ENCODE measurements at places on chromosomes 4 and X.
A peak's percentile ranks its signal among the peaks of the same experiment; 100 is the strongest.

DNA sequence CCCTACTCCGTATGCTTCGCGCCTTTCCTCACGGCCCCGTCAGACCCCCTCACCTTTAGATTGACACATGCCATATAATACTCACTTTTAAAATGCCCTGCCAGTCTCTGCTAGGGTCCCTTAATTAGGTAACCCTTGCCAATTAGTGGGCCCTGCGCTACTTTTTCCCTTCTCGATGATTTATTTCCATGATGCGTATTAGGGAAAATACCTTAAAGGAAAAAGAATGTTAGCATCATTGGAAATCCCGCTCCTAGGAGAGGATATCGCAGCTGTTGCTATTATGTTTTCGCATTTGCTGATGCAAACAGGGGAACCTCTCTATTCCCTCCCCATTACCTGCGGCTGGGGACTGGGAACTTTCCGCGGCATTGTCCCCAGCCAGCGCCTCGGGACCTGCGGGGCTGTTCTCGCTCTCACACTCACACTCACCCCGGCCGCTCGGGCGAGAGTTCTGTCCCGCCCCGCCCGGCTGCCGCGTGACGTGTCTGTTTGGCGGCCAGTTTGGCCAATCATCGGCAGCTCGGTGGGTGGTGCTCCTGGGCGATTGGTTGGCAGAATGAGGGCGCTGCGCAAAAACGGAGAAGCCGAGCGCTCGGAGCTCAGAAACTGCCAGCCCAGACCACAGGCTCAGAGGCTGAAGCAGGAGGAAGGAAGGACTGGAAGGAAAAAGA, at the start of gene PCDH10:
TSS of gene PCDH10 (plus strand) at position 605 of the 674 bp plus-strand sequence. CDS start 847 bp downstream, outside the sequence.
- DNase-seq, result peak; percentile 93

DNA sequence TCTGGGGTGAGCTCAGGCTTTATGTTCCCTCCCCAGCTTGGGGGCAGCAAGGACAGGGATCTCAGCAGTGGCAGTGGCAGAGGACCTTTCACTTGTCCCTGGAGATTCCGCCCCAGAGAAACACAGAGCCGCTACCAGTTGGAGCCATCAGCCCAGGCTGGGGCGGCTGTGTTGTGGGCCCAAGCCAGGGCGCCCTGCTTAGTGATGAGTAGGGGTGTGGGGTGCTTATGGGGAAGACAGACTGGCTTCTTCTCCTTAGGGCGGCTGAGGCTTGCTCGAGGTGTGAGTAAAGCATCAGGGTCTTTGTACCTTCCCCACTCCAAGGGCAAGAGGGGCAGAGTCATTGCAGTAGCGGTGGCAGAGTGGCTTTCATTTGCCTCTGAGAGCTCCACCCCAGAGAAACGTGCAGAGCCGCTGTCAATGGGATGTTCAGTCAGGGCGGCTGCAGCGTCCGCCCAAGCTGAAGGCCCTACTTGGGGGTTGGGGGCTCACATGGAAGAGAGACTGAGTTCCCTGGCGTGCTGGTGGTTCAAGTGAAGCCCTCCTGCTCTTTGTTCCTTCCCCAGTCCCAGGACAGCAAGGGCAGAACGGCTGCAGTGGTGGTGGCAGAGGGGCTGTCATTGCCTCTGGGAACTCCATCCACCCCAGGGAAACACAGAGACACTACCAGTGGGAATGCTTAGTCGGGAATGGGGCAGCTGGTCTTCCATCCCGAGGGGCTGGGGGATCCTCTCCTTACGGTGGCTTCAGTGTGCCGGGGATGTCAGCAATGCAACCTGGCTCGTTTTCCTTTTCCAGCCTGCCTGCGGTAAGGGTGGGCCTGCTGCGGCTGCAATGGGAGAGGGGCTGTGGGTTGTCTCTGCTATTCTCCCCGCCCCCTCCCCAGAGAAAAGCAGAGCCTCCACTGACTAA, 2142.5 kb upstream of the TENM3 start:
- no peak for DNase-seq

DNA sequence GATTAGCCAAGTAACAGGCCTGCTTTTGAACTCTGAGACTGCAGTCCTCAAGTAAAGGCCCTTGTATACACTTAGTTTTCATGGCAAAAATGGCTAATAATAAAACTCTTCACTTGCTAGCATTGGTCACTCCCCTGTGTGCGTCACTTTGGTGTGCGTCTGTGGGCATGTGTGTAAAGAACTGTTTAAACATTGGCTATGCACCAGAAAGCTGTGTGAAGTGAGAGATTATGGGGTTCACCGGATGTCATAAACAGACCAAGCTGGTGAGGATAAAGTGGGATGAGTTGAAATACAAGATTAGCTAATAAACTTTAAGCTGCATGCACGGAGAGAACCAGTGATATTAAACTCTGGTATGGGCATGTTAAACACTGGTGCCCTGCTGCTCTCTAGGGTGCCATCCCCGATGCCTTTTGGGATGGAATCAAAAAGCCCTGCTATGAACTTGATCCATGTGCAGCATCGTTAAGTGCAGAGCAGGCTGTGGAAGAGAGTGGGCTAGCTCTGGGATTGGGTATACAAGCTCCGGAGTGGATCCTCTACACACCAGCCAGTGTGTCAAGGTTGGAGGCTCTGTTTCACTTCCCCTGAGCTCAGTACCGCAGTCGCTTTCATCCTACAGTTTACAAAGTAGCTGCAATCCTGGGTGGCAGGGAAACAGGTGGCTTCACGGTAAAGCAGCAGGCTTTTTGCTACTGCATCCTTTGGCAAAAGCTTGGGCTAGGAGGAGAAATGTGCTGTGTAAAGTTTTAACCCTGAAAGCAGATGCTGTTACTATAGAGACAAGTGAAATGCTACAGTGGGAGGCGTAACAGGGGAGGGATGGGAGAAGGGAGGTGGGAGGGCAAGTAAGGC, 108.3 kb upstream of the SLC4A4 start:
- peak; percentile 81 for DNase-seq

- DNase-seq, result no peak
These were observed 231.5 kb upstream of the DIAPH2 start for GRCh38 chrX:96453139-96453538.

DNA sequence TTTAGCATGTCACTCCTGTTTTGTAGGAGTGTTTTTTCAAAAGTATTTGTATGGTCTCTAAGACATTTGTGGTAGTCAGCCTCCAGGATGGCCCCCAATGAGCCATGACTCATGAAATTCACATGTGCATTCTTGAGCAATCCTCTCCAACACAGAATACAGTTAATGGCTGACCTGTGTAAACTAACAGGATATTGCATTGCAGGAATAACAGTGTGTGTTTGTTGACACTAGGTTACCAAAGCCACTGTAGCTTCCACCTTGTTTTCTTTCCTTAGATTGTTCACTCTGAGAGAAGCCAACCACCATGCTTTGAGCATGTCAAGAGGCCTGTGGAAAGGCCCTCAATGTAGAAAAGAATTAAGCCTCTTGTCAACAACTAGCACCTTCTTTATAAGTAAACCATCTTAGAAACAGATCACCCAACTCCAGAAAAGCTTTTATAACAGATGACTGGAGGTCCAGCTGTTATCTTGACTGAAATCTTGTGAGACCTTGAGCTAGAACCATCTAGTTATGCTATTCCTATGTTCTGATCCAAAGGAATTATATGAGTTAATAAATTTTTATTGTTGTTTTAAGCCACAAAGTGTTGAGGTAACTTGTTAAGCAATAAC, 28.5 kb downstream of the TBCK start:
- no peak for DNase-seq

- DNase-seq, result peak; percentile 40
These were observed 51.5 kb upstream of the SLC4A4 start for GRCh38 chr4:71287305-71287704.

- no peak for DNase-seq
These were observed 15.2 kb downstream of the ADRA2C start for GRCh38 chr4:3781193-3781886.

GRCh38 chrX:114841051-114841450, 176.4 kb downstream of the IL13RA2 start:
- no peak for DNase-seq

DNA sequence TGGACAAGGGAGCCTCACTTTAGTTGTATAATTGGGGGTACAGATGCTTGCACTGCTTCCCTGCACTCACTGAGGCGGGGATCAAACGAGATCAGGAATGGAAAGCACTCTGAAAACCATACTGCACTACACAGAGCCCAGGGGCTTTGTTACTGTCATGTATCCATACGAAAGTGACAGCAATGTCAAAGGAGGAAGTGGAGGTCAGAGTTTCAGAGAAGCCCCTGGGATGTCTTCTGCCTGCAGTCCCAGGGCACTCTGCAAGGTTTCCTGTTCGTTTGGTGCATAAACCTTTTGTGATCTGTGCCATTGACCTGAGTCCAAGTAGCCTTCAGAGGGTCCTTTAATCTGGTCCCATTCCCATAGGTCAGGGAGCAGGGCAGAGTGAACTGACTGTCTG, 31.2 kb downstream of the RNF175 start:
- DNase-seq, result no peak

DNA sequence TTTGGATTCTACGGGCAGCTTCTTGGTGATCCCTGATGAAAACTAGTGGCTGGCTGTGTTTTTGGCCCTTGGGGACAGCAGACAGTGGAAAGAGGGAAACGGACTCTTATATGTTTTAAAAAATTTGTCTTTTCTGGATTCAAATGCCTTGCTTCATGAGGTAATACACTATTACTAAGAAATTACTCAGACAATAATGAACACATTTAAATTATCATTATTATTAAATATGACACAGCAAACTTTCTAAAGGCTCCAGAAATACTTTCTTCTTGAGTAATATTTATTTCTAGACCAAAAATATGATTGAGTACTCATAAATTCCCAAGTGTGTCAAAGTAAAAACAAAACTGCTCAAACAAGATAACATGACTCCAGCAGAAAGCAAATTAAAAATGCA, 520.7 kb upstream of the AADAT start:
- no peak for DNase-seq

DNA sequence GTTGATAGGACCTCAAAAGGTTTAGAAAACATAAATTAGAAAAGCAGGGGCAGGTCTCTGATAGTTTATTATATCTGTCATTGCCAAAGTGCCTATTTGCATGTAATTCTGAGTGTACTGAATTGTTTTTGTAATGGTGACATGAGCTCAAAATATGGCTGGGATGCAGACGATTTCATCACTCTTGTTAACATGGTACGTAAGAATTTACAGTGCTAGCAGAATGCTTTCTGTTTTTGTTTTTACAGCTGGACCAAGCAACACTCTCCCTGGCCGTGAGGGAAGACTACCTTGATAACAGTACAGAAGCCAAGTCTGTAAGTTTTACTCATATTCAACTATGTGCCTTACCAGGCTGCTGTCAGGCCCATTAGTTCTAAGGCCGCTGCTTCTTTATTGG, 58.1 kb downstream of the PHEX start:
- no peak for DNase-seq

DNA sequence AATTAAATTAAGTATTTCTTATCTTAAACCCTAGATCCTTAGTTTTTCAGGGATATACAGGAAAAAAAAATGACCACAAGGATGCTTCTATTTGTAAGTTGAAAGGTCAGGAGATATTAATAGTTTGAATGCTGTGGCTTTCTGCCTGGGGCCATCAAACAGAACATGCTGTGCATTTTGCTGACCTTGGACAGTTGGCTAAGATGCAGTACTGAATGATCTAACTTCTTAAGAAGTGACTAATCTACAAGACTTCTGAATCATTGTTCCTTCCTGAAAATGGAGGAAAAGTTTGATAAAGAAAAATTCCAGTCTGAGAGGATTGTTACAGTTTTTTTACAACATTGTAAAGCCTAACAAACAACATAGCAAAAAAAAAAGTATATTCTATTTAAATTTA, 237.8 kb upstream of the JADE1 start:
- peak; percentile 23 for DNase-seq

DNA sequence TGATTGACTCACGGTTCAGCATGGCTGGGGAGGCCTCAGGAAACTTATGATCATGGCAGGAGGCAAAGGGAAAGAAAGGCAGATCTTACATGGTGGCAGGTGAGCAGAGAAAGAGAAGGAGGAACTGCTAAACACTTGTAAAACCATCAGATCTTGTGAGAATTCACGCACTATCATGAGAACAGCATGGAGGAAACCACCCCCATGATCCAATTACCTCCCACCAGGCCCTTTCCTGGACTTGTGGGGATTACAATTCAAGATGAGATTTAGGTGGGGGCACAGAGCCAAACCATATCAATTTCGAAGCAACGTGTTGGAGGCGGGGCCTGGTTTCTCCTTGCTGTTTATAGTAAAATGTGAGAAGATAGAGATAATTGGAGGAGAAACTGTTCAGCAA, 167.4 kb downstream of the GABRB1 start:
- DNase-seq, result no peak

DNA sequence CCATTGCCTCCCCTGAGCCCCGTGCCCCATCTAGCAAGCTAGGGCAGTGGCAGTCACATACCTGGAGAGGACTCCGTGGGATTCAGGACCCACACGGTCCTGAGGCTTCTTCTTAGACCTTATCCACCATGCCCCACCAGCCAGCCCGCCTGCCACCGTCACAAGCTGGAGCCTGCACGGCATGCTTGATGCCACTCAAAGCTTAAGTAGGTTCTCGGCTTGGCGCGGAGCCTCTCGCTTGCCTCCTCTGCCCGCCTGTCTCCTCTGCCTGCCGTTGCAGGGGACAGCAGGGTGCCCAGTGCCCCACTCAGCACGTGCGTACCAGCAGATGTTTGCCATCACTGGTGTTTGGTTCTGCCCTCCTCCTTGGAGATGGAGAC, 14.1 kb downstream of the PSAPL1 start:
- DNase-seq, result no peak

- DNase-seq, result no peak
These were observed 60.7 kb upstream of the NXF3 start for GRCh38 chrX:103153661-103154060.

GRCh38 chrX:153441981-153442380, 3.9 kb downstream of the TREX2 start:
- DNase-seq, result no peak

GRCh38 chr4:57109411-57109846, 756 bp downstream of the IGFBP7 start:
- DNase-seq, result no peak

GRCh38 chr4:94525993-94526728, 74.4 kb downstream of the PDLIM5 start:
- DNase-seq, result peak; percentile 66

DNA sequence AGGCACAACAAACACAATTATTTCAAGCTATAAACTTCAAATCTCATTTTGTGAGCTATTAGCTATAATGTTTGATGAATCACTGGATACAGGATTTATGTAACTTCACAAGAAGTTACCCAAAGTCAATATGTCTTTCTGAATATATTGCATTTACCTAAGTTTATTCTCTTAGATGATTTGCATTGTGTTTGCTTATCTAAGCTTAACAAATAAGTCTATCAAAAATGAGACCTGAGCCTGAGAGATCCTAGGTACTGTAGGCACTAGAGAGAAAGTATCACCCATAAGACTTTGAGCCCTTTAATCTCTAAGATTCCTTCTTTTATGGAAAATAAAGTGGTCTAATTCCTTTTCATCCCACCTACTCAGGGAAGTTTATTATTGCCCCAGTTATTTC, 178.2 kb downstream of the NAF1 start:
- no peak for DNase-seq

DNA sequence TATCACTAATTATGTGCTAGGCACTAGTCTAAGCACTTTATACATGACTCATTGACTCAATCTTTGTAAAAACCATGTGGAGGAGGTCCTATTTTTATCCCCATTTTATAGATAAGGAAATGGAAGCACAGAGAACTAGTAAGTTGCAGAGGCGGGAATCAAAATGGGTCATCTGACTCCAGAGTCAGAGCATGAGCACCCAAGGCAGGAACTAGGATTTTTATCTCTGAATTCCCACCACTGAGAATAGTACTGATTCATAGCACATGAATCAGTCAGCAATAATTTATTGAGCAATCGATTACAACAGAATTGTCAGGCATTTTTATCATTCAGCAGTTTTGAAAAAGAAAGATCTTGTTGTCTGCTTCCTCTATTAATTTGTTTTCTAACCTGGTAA, 19.3 kb downstream of the SCARB2 start:
- DNase-seq, result no peak

- DNase-seq, result peak; percentile 23
These were observed 17.1 kb upstream of the PAGE2B start for GRCh38 chrX:55057675-55058249.

Data from skin of body (tissue), 3 donors.